Stimulated activated CD4-positive, alpha-beta T cell treated with anti-CD3 and anti-CD28 coated beads, Interleukin-2, amount 100 ng/mL, for 48 hours (primary cell): ENCODE measurements at places on chromosomes 7 and 10.
A peak's percentile ranks its signal among the peaks of the same experiment; 100 is the strongest.

DNA sequence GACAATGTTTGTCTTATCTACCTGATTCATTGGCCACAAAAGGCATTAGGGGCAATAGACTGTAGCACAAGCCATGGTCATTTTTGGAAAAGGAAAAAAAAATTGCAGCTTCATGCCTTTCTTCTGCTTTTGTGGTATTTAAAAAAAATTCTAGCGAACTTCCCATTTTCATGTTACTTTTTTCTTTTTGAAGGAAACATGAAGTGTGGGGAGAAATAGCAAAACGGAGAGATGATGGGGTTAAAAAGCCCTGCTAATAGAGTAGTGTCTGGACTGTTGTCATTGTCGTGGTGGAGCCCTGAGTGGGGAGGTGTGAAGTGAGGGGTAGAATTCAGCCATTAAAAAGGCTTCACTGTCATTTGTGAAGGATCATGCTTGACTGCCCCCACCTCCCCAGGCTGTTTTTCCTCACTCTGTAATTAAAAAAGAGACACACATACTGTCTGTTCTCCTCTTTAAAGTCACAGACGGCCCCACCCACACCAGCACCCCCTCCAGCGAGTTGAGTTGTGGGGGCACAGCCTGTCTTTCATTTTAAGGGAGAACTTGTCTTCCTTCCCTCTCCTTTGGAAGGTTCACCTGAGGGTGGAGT, 272.4 kb downstream of the CREB5 start:
- no peak for DNase-seq

GRCh38 chr7:131231381-131232220, 96.1 kb upstream of the MKLN1 start:
- DNase-seq: peak; percentile 40

- DNase-seq: no peak
Measured at GRCh38 chr7:38541440-38541839, 89.7 kb downstream of the AMPH start.

DNA sequence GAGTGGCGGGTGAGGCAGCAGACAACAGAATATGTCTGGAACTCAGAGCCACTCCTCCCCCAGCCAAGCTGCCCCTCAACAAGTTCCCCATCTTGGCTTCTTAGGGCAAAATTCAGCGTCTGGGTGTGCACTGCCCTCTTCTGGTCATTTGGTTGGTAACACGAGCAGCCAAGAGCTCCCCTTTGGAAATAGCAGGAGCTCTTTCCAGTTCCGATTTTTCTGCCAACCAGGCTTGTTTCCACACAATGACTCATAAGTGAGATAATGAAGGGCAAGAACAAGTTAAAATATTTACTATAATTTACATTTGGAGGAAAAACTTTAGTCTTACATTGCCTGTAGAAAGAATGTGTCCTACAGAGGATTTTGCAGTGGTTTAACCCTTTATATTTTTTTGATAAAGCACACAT, 70.5 kb downstream of the ADCYAP1R1 start:
- DNase-seq: peak; percentile 10

DNA sequence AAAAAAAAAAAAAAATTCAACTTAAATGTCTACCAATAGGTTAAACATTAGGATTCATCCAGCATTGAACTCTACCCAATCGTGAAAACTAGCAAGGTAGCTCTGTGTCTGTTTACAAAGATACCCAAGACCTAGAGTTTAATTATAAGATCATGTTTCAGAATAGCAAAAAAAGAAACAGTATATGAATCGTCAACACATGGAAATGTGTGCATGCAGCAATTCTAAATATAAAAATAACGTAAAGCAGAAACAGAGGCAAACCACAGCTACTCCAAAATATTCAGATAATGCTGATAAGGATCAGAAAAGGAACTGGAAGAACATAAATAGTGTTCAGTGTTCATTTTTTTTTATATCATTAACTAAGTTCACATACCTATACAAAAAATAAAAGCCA, 68.7 kb downstream of the AFAP1L2 start:
- DNase-seq: no peak
